Activated CD8-positive, alpha-beta T cell treated with anti-CD3 and anti-CD28 coated beads, Interleukin-2, amount 10 ng/mL, durations not matched to agents 7 days and 5 days (primary cell): ENCODE measurements at places on chromosomes 4 and X.
A peak's percentile ranks its signal among the peaks of the same experiment; 100 is the strongest.

DNA sequence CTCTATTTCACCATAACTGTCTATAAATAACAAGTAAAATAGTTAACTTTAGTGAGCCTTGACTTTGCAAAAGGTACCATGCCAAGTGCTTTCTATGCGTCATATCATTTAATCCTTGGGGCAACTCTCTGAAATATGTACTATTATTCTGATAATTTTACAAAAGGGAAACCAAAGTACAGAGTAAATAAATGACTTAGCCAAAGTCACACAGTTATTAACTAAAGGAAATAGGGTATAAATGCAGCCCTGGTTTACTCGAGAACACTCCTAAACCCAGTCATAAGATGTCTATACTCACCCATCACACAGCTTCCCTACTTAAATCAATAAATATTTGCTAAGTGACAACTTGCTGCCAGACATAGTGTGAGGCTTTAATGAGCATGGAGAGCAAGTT, 14.4 kb downstream of the KCTD8 start:
- H3K36me3 ChIP-seq: no peaks in the 10 kb centered on the region
- no peak overlapping the region for H3K4me3 ChIP-seq
- H3K27ac ChIP-seq: no peak overlapping the region
- no peak for DNase-seq
- no peaks in the 10 kb centered on the region for H3K27me3 ChIP-seq

GRCh38 chr4:89800012-89800516, 36.9 kb downstream of the SNCA start:
- DNase-seq: no peak
- peaks cover 5% of the 10 kb centered on the region for H3K27me3 ChIP-seq
- no peaks in the 10 kb centered on the region for H3K36me3 ChIP-seq
- H3K4me3 ChIP-seq: no peak overlapping the region

GRCh38 chr4:1509366-1509765, 103.1 kb upstream of the NKX1-1 start:
- H3K27ac ChIP-seq: no peak overlapping the region
- H3K36me3 ChIP-seq: no peaks in the 10 kb centered on the region

- no peak overlapping the region for H3K4me3 ChIP-seq
- H3K27me3 ChIP-seq: no peaks in the 10 kb centered on the region
- peaks cover 29% of the 10 kb centered on the region for H3K4me1 ChIP-seq
These were observed 117.4 kb upstream of the AFF2 start for GRCh38 chrX:148382983-148383382.

DNA sequence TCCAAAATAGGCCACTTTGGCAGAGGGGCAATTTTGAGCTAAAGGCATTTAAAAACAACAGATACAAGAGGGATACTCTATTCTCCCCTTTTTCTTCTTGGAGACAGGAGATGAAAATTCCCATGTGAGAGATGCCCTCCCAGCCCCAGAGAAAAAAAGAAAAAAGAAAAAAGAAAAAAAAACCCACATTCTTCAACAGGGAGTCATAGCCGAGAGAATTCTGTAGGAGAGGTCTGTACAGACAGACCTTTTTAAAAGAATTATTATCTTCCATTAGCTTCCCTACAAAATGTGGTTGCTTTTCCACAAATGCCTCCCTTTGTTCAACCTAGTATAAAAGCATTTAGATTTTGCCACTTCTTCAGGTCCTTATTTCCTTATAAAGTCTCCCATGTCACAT, 89.9 kb downstream of the SPCS3 start:
- H3K4me1 ChIP-seq: no peaks in the 10 kb centered on the region
- H3K27ac ChIP-seq: no peak overlapping the region
- no peak overlapping the region for H3K4me3 ChIP-seq
- no peaks in the 10 kb centered on the region for H3K27me3 ChIP-seq
- DNase-seq: no peak
- no peaks in the 10 kb centered on the region for H3K36me3 ChIP-seq

GRCh38 chr4:102172341-102172740, 172.9 kb downstream of the SLC39A8 start:
- no peak for DNase-seq
- no peaks in the 10 kb centered on the region for H3K4me1 ChIP-seq
- no peaks in the 10 kb centered on the region for H3K36me3 ChIP-seq
- H3K27me3 ChIP-seq: no peaks in the 10 kb centered on the region
- no peak overlapping the region for H3K27ac ChIP-seq

- H3K27ac ChIP-seq: no peak overlapping the region
- no peak overlapping the region for H3K4me3 ChIP-seq
- peaks cover 14% of the 10 kb centered on the region for H3K4me1 ChIP-seq
- no peak for DNase-seq
- H3K36me3 ChIP-seq: no peaks in the 10 kb centered on the region
These were observed 127.8 kb downstream of the PHKA2 start for GRCh38 chrX:18855919-18856644.

- H3K27me3 ChIP-seq: no peaks in the 10 kb centered on the region
- DNase-seq: no peak
These were observed 215.0 kb downstream of the SCFD2 start for GRCh38 chr4:53150631-53151488.

- no peak overlapping the region for H3K4me3 ChIP-seq
- H3K36me3 ChIP-seq: no peaks in the 10 kb centered on the region
- H3K4me1 ChIP-seq: no peaks in the 10 kb centered on the region
- H3K27ac ChIP-seq: no peak overlapping the region
- peaks cover 2% of the 10 kb centered on the region for H3K27me3 ChIP-seq
These were observed 49.8 kb upstream of the PRPS2 start for GRCh38 chrX:12741416-12741815.

- H3K4me3 ChIP-seq: no peak overlapping the region
- H3K36me3 ChIP-seq: no peaks in the 10 kb centered on the region
- H3K4me1 ChIP-seq: peaks cover 11% of the 10 kb centered on the region
These were observed 19.7 kb upstream of the PRPS2 start for GRCh38 chrX:12771445-12772069.

- H3K4me3 ChIP-seq: no peak overlapping the region
- no peaks in the 10 kb centered on the region for H3K27me3 ChIP-seq
- no peak for DNase-seq
- no peak overlapping the region for H3K27ac ChIP-seq
These were observed 1984.3 kb upstream of the IGFBP7 start for GRCh38 chr4:59094505-59094904.

GRCh38 chrX:81195259-81195658, 6.5 kb downstream of the HMGN5 start:
- no peak overlapping the region for H3K4me3 ChIP-seq
- no peaks in the 10 kb centered on the region for H3K4me1 ChIP-seq
- H3K27me3 ChIP-seq: no peaks in the 10 kb centered on the region
- H3K36me3 ChIP-seq: no peaks in the 10 kb centered on the region
- H3K27ac ChIP-seq: no peak overlapping the region
- no peak for DNase-seq

DNA sequence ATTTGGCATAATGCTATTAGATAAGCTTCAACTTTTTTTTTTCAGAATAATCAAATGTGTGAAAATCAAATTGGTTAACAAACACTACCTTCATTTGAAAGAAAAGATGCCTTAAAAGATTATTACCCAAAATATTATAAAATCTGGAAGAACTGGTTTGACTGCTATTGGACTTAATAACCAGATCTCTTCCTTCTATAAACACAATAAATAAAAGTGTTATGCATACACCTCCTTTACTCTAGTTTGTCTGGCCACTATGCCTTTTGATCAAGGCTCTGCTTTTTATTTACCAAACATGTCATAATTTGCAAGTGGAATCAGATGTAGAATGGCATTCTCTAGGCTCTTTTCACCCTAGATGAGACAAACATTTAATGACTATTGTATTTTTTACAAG, 897.3 kb upstream of the EPHA5 start:
- no peaks in the 10 kb centered on the region for H3K4me1 ChIP-seq
- H3K4me3 ChIP-seq: no peak overlapping the region
- no peak for DNase-seq
- no peaks in the 10 kb centered on the region for H3K27me3 ChIP-seq
- no peaks in the 10 kb centered on the region for H3K36me3 ChIP-seq

GRCh38 chr4:38949411-38950051, 81.9 kb downstream of the FAM114A1 start:
- H3K27ac ChIP-seq: peak overlapping the region; percentile 73
- DNase-seq: peak; percentile 76
- no peaks in the 10 kb centered on the region for H3K36me3 ChIP-seq
- H3K27me3 ChIP-seq: peaks cover 15% of the 10 kb centered on the region
- H3K4me1 ChIP-seq: peaks cover 24% of the 10 kb centered on the region

GRCh38 chr4:47784222-47784621, 53.6 kb downstream of the CORIN start:
- peaks cover 3% of the 10 kb centered on the region for H3K4me1 ChIP-seq
- H3K27ac ChIP-seq: no peak overlapping the region
- H3K27me3 ChIP-seq: peaks cover 21% of the 10 kb centered on the region
- H3K36me3 ChIP-seq: no peaks in the 10 kb centered on the region
- DNase-seq: no peak

GRCh38 chrX:150503898-150504219, 64.6 kb upstream of the MTM1 start:
- DNase-seq: no peak
- H3K36me3 ChIP-seq: no peaks in the 10 kb centered on the region
- no peak overlapping the region for H3K4me3 ChIP-seq
- no peak overlapping the region for H3K27ac ChIP-seq
- no peaks in the 10 kb centered on the region for H3K27me3 ChIP-seq

GRCh38 chr4:159765382-159765781, 662.5 kb downstream of the RAPGEF2 start:
- no peak for DNase-seq
- H3K27ac ChIP-seq: no peak overlapping the region
- no peaks in the 10 kb centered on the region for H3K27me3 ChIP-seq
- no peaks in the 10 kb centered on the region for H3K36me3 ChIP-seq
